ENCODE measurements at places on chromosomes 7 and 10. TPM values are rescaled to one million over a fixed set of nuclear protein-coding genes. Genes with fewer than 3 reads are reported as not detected.

DNA sequence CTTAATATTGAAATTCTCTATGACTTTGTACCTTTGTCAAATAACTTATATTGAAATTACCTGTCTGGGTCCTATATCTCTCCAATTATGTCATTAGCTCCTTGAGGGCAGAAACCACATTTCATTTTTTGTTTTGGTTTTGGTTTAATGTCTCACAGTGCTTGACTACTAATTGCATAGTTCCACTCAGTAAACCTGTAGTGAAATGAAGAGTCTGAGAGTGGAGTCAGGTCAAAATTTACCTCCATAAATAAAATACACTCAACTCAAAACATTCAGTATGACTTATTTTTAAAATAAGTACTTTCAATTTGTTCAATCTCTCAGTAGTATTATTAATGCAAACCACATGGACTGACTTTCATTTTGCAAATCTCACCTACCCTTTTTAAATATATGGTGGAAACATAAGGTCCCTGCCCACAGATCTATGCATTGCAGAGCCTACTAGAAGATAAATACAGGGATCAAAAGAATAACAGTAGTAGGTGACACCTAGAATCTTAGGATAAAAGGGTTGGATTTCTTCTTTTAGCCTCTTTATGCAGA, 32.5 kb downstream of the PDE1C start:
- no peaks in the 10 kb centered on the region for H3K27me3 ChIP-seq
- H3K27ac ChIP-seq, result no peak overlapping the region
- no peak for DNase-seq
- no peaks in the 10 kb centered on the region for H3K36me3 ChIP-seq
- no peaks in the 10 kb centered on the region for H3K4me1 ChIP-seq
- H3K4me3 ChIP-seq, result no peak overlapping the region

GRCh38 chr7:57417736-57418135, 32.2 kb upstream of the ZNF716 start:
- no peak overlapping the region for H3K4me3 ChIP-seq
- DNase-seq, result no peak
- no peaks in the 10 kb centered on the region for H3K27me3 ChIP-seq
- no peak overlapping the region for H3K27ac ChIP-seq

DNA sequence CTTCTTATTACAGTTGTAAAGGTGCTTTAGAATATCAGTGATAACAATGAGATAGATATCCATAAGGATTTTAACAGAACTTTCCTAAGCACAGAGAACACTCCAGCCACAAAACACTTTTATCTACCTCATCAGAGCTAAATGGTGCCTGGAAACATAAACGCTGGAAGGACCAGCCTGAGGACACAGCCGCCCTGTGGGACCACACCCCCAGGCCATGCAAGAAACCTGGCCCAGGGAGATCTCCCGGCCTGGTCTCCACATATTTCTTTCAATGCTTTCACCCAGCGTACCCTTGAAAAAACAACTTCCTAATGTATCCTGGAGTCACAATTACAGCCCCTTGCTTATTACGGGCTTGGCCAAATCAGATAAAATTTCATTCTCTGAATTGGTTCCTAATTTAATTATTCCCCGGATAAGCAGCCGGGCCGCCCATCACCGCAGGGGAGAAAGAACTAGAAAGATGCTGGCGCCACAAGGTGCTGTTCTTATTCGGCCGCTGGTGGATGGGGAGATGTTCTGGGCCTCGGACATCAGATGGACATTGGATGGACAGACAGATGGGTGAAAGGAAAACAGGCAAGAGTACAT, 11.8 kb downstream of the CHST15 start:
- H3K4me1 ChIP-seq, result no peaks in the 10 kb centered on the region
- H3K36me3 ChIP-seq, result no peaks in the 10 kb centered on the region
- no peak overlapping the region for H3K4me3 ChIP-seq

GRCh38 chr7:33495207-33495606, 365.8 kb downstream of the BBS9 start:
- H3K36me3 ChIP-seq, result no peaks in the 10 kb centered on the region
- peaks cover 18% of the 10 kb centered on the region for H3K4me1 ChIP-seq
- H3K4me3 ChIP-seq, result no peak overlapping the region
- H3K27me3 ChIP-seq, result no peaks in the 10 kb centered on the region
- no peak overlapping the region for H3K27ac ChIP-seq

- no peaks in the 10 kb centered on the region for H3K27me3 ChIP-seq
- H3K36me3 ChIP-seq, result no peaks in the 10 kb centered on the region
- H3K27ac ChIP-seq, result no peak overlapping the region
- H3K4me3 ChIP-seq, result no peak overlapping the region
Observed at GRCh38 chr7:24908727-24909126, 71.3 kb downstream of the OSBPL3 start.

GRCh38 chr7:13241416-13241815, 554.0 kb downstream of the ARL4A start:
- H3K27ac ChIP-seq, result no peak overlapping the region
- no peaks in the 10 kb centered on the region for H3K27me3 ChIP-seq
- H3K36me3 ChIP-seq, result no peaks in the 10 kb centered on the region
- peaks cover 2% of the 10 kb centered on the region for H3K4me1 ChIP-seq
- no peak overlapping the region for H3K4me3 ChIP-seq

DNA sequence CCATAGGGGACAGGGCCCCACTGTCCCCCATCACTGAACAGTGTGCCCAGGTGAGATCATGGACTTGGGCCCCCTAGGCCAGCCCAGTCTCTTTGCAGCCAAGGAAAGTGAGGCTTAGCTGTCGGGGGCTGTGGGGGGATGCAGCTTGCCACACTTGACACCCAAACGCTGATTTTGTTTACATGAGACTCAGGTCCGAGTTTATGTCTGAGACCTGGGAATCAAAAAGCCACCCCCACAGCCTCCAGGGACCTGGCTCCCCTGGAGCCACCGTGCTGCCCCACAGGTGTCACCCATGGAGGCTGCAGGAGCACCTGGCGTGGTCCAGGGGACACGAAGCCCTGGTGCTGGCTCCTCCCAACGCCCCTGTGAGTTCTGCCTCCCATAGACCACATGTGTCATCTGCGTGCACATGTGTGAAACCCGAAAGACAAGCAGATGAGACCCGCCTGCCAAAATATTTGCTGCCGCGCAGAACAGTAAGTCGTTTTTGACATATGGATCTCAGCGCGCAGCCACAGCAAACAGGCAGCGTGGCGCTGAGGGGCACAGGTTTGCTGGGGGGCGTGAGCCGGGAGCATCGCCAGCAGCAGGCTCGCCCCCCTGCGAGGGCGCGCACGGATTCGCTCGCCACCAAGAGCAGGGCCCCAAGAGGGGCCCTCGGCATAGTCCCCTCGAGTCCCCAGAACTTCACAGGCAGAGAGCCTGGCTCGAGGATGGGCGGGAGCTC, 112.3 kb downstream of the LHPP start:
- no peak for DNase-seq
- H3K4me1 ChIP-seq, result no peaks in the 10 kb centered on the region
- H3K27me3 ChIP-seq, result no peaks in the 10 kb centered on the region
- H3K36me3 ChIP-seq, result no peaks in the 10 kb centered on the region

EPDR1 gene
- total RNA-seq, result 6.4 TPM

GRCh38 chr7:135184254-135184841, 13.8 kb upstream of the CYREN start:
- peaks cover 2% of the 10 kb centered on the region for H3K36me3 ChIP-seq
- H3K4me1 ChIP-seq, result no peaks in the 10 kb centered on the region
- H3K4me3 ChIP-seq, result no peak overlapping the region
- DNase-seq, result no peak
- H3K27ac ChIP-seq, result no peak overlapping the region
- H3K27me3 ChIP-seq, result no peaks in the 10 kb centered on the region

TAC1 gene
- total RNA-seq, result 4.3 TPM

DNA sequence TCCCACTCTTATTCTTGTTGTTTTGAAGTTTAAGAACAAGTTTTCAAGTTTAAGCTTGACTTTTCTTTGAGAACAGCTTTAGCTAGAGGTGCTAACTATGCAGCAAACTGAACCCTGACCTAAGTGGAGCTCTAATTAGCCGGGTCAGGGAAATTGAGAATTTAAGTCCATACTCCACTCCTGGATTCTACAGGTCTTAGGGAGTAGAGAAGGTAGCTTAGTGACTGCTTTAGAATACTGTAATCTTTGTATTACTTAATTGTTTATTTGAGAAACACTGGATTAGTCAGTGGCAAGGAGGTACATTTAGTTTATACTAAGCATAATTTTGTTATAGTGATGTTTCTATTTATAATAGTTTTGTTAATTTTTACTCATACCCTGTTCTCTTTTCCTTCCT, 74.6 kb upstream of the STRIP2 start:
- H3K27ac ChIP-seq, result no peak overlapping the region
- no peaks in the 10 kb centered on the region for H3K27me3 ChIP-seq
- H3K36me3 ChIP-seq, result no peaks in the 10 kb centered on the region
- H3K4me3 ChIP-seq, result no peak overlapping the region
- no peaks in the 10 kb centered on the region for H3K4me1 ChIP-seq
- no peak for DNase-seq

ABCB1 gene
- 0.88 TPM for total RNA-seq

MYOZ1 gene
- 2.7 TPM for total RNA-seq

- H3K36me3 ChIP-seq, result peaks cover 16% of the 10 kb centered on the region
- H3K4me3 ChIP-seq, result no peak overlapping the region
- H3K4me1 ChIP-seq, result no peaks in the 10 kb centered on the region
- peak; percentile 48 for DNase-seq
- no peaks in the 10 kb centered on the region for H3K27me3 ChIP-seq
Observed at GRCh38 chr10:46547541-46548497, 8.6 kb downstream of the GPRIN2 start.

GRCh38 chr10:116041948-116042347, 231.1 kb downstream of the GFRA1 start:
- H3K36me3 ChIP-seq, result no peaks in the 10 kb centered on the region
- H3K4me1 ChIP-seq, result no peaks in the 10 kb centered on the region
- no peaks in the 10 kb centered on the region for H3K27me3 ChIP-seq
- no peak overlapping the region for H3K4me3 ChIP-seq
- no peak overlapping the region for H3K27ac ChIP-seq

Data from H1 (cell line).